ENCODE measurements at places on chromosomes 2 and 18. TPM values are rescaled to one million over a fixed set of nuclear protein-coding genes. Genes with fewer than 3 reads are reported as not detected.

DNA sequence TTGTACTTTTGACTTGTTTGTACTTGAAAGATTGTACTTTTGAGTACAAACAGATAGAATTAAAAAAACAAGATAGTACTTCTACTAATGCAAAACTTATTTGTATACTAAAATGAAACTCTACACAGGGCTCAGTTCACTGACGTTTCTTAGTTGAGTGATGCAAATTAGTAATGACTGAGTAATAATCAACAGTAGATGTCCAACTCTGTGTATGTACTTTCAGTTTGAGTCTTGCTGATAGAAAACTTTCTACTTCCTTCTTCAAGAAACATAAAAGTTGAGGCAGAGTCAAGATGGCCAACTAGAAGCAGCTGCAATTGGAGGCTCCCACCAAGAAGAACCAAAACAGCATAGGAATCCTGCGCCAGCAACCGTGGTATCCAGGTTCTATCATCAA, 585.0 kb downstream of the NR4A2 start:
- H3K4me3 ChIP-seq = no peak overlapping the region
- DNase-seq = no peak
- H3K27me3 ChIP-seq = no peaks in the 10 kb centered on the region

DNA sequence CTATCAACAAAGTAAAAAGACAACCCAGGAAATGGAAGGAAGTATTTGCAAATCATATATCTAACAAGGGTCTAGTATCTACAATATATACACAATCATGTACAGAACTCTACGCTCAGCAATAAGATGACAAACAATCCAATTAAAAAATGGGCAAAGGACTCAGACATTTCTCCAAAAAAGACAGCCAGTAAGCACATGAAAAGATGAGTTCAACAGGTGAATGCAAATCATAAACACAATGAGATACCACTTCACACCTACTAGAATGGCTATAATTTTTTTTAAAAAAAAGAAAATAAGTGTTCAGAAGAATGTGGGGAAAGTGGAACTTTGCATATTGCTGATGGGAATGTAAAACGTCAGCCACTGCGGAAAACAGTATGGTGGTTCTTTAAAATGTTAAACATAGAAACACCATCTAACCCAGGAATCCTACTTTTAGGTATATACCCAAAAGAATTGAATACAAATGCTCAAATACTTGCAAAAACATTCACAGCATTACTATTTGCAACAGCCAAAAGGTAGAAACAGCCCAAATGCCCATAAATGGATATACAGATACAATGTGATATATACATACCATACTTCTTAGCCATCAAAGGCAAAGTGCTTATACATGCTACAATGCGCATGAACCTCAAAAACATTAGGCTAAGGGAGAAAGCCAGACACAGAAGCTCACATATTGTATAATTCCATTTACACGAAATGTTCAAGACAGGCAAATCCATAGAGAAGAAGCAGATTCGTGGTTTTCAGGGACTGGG, 121.2 kb downstream of the CABYR start:
- H3K4me1 ChIP-seq = no peaks in the 10 kb centered on the region
- no peak for DNase-seq
- no peaks in the 10 kb centered on the region for H3K27me3 ChIP-seq
- no peaks in the 10 kb centered on the region for H3K36me3 ChIP-seq
- no peak overlapping the region for H3K27ac ChIP-seq

DNA sequence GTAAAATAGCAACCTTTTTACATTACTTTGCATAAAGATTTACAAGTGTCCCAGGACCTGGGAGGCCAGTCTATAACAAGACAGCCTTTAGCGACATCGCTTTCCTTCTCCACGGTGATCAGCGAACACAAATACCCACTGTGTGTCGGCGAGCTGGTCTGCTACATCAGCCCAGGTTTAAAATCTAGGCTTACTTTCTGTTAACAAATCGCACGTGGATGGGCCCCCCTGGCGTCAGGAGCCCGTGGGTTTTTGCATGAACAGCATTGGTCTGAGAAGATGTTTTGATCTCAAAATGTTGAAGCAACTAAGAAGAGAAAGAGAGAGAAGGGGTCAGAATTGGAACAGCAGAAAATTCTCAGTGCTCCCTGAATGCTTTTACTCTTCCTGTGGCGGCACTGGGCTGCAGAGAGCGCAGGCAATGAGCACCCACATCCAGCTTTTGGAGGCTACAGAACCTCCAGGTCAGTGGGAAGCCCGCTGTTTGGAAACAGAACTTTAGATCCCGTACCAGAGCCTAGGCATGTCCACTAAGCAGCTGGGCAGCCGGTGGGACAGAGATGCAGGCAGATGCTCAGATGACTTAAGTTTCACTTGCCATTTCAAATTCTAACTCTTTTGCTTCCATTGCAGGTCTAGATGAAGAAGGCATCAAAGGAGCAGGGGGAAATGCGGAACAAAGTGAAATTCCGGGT, 32.9 kb downstream of the CYP27C1 start:
- H3K27ac ChIP-seq = no peak overlapping the region
- no peaks in the 10 kb centered on the region for H3K4me1 ChIP-seq
- DNase-seq = no peak
- no peak overlapping the region for H3K4me3 ChIP-seq

DNA sequence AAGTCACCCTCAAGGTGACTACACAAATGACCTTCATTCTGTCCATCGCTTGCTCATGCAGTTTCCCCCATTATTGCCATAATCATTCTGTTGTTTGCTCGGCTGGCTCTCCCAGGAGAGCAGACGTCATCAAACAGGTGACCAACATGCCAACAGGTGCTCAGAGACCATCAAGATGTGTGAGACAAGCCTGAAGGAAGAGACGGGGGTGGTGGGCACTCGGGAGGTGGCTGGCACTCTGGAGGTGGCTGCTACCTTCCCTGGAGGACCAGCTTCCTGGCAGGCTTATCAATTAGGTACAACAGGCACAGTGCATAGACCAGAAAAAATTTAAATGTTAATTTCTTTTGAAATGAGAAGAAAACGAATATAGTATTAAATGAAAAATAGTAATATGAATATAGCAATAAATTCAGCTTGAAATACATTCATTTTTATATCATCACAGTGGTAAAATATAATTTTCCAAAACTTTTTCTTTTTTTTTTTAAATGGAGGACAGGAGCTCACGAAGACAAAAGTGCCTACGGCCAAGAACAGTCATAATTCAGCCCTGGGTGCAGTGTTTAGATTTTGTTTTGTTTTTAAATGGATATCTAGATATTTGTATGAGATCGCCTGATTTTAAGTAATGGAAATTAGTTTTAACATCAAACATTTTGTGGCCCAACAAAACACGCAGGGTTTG, 16.9 kb upstream of the HAAO start:
- H3K27ac ChIP-seq = peak overlapping the region; percentile 86
- H3K4me1 ChIP-seq = peaks cover 13% of the 10 kb centered on the region
- no peaks in the 10 kb centered on the region for H3K27me3 ChIP-seq
- no peaks in the 10 kb centered on the region for H3K36me3 ChIP-seq
- peak overlapping the region; percentile 78 for H3K4me3 ChIP-seq

The LIMS4 gene
- total RNA-seq = 10.6 TPM

All from adrenal gland (tissue), 19 donors.